ENCODE measurements at places on chromosomes 7 and 10.

GRCh38 chr10:100621360-100622205 is 85.8 kb downstream of the HIF1AN start:
- no peak for DNase-seq

GRCh38 chr7:81234896-81235295 is 316.0 kb upstream of the SEMA3C start:
- no peak for DNase-seq

DNA sequence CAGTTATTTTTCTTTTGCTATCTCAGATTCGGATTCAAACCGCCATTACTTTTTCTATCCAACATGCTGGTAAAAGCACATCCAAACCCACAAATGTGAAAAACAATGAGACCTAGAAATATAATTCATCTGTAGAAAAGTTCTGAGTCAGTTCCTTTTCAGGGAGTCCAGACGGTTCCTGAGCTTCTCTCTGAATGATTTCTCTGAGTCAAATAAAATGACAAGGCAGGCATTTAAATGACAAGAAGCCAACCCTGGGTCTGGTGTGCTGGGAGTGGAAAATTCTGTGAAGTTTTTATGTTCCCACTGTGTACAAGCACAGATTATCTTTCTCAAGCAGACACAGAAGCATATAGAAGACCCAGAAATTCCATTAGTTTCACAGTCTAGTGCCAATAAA is 96.3 kb upstream of the ANKRD1 start:
- DNase-seq = no peak

GRCh38 chr7:4009211-4010060 is 672.7 kb upstream of the FOXK1 start:
- no peak for DNase-seq

GRCh38 chr10:5903563-5903962 is 13.5 kb downstream of the FBH1 start:
- no peak for DNase-seq

- no peak for DNase-seq
Measured at GRCh38 chr7:16670021-16670420, 24.0 kb downstream of the BZW2 start.

GRCh38 chr7:101330011-101330484 is 8.4 kb upstream of the IFT22 start:
- DNase-seq = no peak

Measured in ecto neural progenitor cell (in vitro differentiated cells).